ENCODE measurements at places on chromosomes 1 and 21.

- no peak for DNase-seq
Measured at GRCh38 chr1:25431955-25432719, 1.4 kb downstream of the MACO1 start.

- peak; percentile 64 for DNase-seq
Measured at GRCh38 chr1:25564777-25565574, 21.6 kb downstream of the LDLRAP1 start.

GRCh38 chr1:19436716-19437476, 48.4 kb downstream of the CAPZB start:
- no peak for DNase-seq

- no peak for DNase-seq
Measured at GRCh38 chr1:235013512-235013911, 115.1 kb downstream of the TOMM20 start.

GRCh38 chr1:30184393-30185141, 538.8 kb downstream of the MATN1 start:
- no peak for DNase-seq

DNA sequence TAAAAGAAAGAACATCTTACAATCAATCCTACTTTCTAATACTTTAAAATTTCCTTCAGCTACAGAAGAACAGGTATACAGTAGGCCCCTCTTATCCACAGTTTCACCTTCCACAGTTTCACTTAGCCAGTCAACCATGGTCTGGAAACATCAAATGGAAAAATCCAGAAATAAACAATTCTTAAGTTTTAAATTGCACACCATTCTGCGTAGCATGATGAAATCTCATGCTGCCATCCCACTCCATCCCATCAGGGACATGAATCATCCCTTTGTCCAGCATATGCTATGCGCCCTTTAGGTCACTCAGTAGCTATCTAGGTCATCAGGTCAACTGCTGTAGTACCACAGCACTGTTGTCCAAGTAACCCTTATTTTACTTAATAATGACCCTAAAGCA, 67.7 kb downstream of the HSF2BP start:
- DNase-seq = no peak

- DNase-seq = no peak
Measured at GRCh38 chr1:115135681-115136080, 46.4 kb upstream of the TSPAN2 start.

DNA sequence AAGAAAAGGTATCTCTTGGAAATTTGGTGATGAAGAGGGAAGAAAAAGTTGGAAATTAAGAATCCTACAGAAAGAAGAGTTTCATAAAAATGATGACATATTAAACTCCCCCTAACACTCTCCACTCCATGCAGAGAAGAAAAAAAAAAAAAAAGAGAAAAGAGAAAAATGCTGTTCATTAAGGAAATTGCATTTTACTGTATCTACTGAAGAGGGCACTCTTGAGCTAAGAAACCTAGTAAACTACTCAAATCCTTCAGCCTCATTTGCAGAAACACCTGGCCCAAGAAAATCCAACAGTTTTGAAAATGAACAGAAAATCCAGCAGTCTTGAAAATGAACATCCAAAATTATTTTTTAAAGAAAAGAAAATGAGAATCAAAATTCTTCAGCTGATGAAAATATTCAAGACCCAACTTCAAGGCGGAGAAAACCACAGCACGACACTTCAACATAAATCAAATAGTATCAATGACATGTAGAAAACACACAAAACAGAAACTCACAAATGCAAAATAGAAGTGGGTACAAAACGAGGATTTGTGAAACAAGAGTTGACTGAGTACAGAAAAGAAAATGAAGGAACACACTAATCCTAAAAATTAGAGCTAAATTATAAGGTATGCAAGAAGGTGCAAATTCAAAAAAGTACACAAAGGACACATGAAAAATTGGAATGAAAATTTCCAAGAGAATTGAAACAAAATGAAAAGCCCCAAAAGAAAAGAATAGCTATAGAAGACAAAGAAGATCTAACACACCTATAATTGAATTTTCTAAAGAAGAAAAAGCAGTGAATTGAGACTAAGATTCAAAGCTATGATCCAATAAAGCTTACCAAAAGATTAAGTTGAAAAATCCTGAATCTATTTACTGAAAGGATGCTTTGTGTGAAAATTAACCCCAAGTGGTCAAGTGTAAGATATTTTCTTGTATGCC, 73.2 kb upstream of the DNAJC6 start:
- no peak for DNase-seq

GRCh38 chr1:174040387-174040786, 18.2 kb upstream of the RC3H1 start:
- no peak for DNase-seq

DNA sequence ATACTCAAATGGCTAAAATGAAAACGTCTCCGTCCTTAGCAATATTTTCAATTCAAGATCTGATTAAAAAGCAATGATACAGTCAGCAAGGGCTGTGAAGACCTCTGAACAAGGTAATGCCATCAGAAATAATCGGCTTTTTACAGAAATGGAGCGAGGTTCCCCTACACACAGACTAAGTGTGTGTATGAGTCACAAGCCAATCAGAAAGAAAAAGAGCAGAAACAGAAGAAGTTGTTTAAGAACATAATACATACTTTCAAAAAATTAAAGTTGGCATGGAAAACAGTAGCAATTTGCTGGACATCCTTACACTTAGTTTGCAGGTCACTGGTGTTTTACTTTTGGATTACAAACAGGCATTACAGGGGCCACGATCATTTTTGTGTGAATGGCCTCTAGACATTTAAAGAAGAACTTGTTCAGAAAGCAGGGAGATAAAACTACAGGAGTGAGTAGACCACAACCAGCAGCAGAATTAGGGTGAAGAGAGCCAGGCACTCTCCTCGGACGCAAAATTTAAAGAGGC, 350.0 kb upstream of the RUNX1 start:
- DNase-seq = no peak

DNA sequence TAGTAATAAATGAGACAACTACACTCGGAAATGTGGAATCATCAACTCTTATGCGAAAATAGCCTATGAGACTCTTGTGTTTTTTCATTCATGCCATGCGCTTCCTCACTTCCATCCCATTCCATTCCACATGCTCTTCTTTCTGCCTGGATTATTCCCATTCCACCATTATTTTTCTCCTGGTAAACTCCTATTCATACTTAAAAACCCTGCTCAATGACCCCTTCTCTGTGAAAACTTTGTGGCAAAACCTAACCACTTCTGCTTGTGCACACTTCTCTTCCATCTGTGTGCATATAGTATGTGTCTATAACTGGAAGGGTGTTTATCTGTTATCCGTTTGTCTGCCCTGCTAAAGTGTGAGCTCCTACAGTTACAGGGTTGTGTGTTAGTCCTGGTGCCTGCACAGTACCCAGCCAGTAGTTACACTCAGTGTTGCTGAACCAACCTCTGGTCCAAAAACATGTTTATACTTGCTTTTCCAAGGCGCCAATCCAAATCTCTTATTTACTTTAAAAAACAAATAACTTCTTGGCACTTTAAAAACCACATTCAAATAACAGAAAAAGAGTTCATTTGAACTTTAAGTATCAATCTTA, 10.7 kb downstream of the EPHX1 start:
- DNase-seq = no peak

GRCh38 chr1:83103341-83103740, 895.6 kb downstream of the TTLL7 start:
- DNase-seq = no peak

- no peak for DNase-seq
Measured at GRCh38 chr1:15260418-15261154, 13.6 kb downstream of the FHAD1 start.

GRCh38 chr1:33182896-33183295, 1.1 kb upstream of the TRIM62 start:
- no peak for DNase-seq

GRCh38 chr1:3029991-3030662, 8.9 kb downstream of the ACTRT2 start:
- no peak for DNase-seq

- DNase-seq = no peak
Measured at GRCh38 chr1:31837451-31838158, 21.8 kb upstream of the SPOCD1 start.

GRCh38 chr1:164770131-164770529, 211.1 kb downstream of the PBX1 start:
- DNase-seq = no peak

DNA sequence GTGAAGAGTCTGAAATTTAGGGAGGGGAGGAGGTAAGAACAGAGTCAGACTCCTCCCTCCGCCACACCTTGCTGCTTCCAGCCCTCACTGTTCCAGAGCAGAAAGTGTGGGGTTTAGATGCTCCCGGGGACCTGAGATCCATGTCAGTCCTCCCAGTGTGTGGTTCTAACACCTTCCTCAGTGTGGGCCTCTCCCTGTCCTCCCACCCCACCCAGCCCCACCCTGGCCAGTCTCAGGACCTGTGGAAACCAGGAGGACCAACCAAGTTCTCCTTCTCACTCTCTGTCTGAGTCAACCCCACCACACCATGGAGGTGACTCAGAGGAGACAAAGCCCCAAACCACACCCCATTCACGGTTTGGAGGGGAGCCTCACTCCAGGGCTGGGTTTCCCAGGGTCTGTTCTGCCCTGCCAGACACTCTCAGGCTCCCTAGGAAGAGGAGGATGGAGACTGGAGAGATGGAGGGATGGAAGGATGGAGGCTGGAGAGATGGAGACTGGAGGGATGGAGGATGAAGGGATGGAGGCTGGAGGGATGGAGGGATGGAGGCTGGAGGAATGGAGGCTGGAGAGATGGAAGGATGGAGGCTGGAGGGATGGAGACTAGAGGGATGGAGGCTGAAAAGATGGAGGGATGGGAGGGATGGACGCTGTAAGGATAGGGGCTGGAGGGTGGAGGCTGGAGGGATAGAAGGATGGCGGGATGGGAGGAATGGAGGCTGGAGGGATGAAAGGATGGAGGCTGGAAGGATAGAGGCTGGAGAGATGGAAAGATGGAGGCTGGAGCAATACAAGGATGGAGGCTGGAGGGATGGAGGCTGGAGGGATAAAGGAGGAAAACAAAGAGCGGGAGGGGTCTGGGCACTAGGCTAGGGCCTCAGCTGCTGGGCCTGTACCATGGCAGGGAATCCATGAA, 100.9 kb upstream of the RUNX3 start:
- DNase-seq = peak; percentile 61

- DNase-seq = no peak
Measured at GRCh38 chr1:2108877-2109580, 58.8 kb downstream of the PRKCZ start.

DNA sequence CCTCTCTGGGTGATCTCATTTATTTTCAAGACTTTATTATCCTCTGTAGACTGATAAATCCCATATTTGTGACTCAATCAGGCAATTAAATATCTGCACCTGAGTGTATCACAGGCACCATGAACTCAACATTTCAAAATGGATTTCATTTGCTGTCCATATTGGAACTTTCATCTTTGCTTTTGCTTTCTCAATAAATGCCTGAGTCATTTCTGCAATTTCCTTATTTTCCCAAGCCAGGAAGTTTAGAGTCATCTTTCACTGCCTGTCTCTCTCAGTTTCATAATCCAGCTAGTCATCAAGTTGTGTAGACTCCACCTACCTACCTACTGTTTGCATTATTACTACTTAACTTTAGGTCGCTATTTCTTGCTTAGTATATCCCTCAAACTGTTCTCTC, 540.9 kb downstream of the LMO4 start:
- DNase-seq = no peak

GRCh38 chr1:36115931-36116330, 9.1 kb downstream of the COL8A2 start:
- no peak for DNase-seq

DNA sequence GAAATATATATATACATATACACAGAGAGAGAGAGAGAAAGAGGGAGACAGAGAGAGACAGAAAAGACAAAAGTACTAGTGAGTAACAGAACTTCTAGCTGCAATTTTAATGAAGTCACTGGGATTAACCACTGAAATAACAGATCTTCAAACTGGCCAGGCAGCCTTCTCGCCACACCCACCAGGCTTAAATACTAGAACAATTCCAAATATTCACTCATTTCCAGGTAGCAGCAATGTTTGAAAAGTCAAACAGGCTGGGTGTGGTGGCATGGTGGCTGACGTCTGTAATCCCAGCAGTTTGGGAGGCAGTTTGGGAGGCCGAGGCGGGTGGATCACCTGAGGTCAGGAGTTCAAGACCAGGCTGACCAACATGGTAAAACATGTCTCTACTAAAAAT, 5.2 kb downstream of the PRDX1 start:
- DNase-seq = no peak

GRCh38 chr1:37533317-37534093, 18.9 kb upstream of the MEAF6 start:
- no peak for DNase-seq

DNA sequence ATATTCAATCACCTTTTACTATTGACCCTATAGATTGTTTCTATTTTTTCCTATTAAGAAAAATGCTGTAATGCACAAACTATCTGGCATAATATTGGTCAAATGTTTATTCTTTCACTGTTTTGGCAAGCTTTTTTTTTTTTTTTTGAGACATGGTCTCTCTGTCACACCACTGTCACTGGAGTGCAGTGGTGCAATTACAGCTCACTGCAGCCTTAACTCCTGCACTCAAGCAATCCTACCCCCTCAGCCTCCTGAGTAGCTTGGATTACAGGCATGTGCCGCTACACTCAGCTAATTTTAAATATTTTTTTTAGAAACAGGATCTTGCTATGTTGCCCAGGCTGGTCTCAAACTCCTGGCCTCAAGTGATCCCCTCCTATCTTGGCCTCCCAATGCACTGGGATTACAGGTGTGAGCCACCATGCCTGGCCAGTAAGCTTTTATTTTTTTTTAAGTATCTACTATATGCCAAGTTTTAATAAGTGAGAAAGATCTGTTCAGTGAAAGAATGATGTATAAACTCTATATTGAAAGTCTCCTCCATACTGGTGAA, 3.4 kb downstream of the CDC7 start:
- DNase-seq = no peak

GRCh38 chr1:53280496-53280895, 42.2 kb upstream of the MAGOH start:
- no peak for DNase-seq

- DNase-seq = no peak
Measured at GRCh38 chr1:75980972-75981897, 49.0 kb upstream of the ASB17 start.

- no peak for DNase-seq
Measured at GRCh38 chr1:36089393-36090121, 865 bp downstream of the ADPRS start.
